ENCODE measurements at places on chromosomes 6 and 20. TPM values are rescaled to one million over a fixed set of nuclear protein-coding genes. Genes with fewer than 3 reads are reported as not detected.

- peaks cover 8% of the 10 kb centered on the region for H3K27me3 ChIP-seq
- H3K4me3 ChIP-seq: no peak overlapping the region
- no peaks in the 10 kb centered on the region for H3K4me1 ChIP-seq
- H3K36me3 ChIP-seq: no peaks in the 10 kb centered on the region
Measured at GRCh38 chr6:71088166-71088565, 131.3 kb upstream of the B3GAT2 start.

- H3K27me3 ChIP-seq: peaks cover 3% of the 10 kb centered on the region
- H3K4me1 ChIP-seq: peaks cover 25% of the 10 kb centered on the region
- no peak overlapping the region for H3K27ac ChIP-seq
- H3K4me3 ChIP-seq: no peak overlapping the region
- peaks cover 23% of the 10 kb centered on the region for H3K36me3 ChIP-seq
- no peak for DNase-seq
Measured at GRCh38 chr6:130593200-130593599, 227.4 kb downstream of the TMEM200A start.

GRCh38 chr20:36214684-36215256 is 21.5 kb upstream of the AAR2 start:
- no peaks in the 10 kb centered on the region for H3K27me3 ChIP-seq
- H3K36me3 ChIP-seq: no peaks in the 10 kb centered on the region
- no peaks in the 10 kb centered on the region for H3K4me1 ChIP-seq
- no peak overlapping the region for H3K27ac ChIP-seq
- DNase-seq: peak; percentile 9

DNA sequence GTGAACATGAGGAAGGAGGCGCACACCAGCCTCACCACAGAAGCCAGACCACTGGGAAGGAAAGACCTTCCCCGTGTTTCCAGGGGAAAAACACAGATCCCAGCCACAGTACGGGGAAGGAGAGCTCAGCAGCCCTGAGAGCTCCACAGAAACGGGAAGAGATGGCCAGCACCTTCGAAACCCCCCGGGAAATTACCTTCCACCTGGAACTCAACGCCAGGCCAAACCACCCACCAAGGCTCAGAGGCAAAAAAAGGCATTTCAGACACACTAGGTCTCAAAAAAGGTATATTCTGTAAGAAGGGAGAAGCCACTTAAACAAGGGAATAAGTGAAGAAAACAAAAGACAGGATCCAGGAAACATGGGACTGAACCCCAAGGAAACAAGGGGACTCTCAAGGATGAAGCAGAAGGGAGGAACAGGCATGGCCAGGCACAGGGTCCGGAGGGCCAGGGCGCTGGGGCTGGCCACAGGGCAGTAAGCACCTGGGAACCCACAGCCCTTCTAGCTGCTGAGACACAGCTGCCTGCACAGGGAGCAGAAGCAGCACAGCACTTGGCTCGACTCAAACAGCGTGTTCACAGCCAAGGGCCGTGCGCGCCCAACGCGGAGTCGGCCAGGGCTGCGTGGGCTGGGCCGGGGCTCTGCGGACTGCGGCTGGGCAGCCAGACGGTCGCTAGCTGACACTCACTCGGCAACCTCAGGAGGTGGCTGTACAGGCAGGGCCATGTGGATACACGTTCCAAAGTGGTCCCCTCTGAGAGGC is 44.6 kb downstream of the TAF4 start:
- no peak for DNase-seq
- no peak overlapping the region for H3K27ac ChIP-seq
- peaks cover 2% of the 10 kb centered on the region for H3K27me3 ChIP-seq
- H3K4me1 ChIP-seq: peaks cover 12% of the 10 kb centered on the region
- H3K4me3 ChIP-seq: no peak overlapping the region

DNA sequence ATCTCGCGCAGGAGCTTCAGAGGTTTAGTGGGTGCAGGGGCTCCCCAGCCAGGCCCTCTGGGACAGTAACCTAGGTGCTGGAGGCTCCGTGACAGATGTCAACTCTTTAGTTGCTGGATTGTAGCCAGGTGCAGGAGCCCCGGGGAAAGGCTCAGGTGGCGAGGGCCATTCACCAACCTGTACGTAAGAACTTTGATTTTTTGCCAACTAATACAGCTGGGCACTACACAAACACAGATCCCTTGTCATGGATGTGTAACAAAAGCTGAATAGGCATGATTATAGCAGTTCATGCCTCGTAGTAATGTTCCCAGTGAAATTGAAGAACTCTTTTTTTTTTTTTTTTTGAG is 82.6 kb downstream of the CDC5L start:
- peaks cover 1% of the 10 kb centered on the region for H3K27me3 ChIP-seq
- H3K27ac ChIP-seq: no peak overlapping the region
- H3K4me3 ChIP-seq: no peak overlapping the region
- no peak for DNase-seq

DNA sequence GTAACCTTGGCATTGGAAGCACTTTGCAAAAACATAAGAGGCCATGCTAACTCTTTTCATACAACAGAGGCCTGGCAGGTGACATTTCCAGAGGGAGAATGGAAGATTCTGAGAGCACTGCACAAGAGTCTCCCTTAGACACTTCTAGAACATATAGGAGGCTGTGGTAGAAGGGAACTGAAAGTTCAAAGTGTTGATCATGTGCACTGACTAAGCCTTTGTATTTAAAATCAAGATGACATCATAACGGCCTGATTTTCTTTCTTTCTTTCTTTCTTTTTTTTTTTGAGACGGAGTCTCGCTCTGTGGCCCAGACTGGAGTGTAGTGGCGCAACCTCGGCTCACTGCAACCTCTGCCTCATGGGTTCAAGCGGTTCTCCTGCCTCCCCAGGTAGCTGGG is 26.8 kb upstream of the DNAAF9 start:
- H3K27me3 ChIP-seq: peaks cover 12% of the 10 kb centered on the region
- peaks cover 7% of the 10 kb centered on the region for H3K4me1 ChIP-seq
- no peak for DNase-seq
- H3K4me3 ChIP-seq: no peak overlapping the region
- H3K27ac ChIP-seq: no peak overlapping the region

DNA sequence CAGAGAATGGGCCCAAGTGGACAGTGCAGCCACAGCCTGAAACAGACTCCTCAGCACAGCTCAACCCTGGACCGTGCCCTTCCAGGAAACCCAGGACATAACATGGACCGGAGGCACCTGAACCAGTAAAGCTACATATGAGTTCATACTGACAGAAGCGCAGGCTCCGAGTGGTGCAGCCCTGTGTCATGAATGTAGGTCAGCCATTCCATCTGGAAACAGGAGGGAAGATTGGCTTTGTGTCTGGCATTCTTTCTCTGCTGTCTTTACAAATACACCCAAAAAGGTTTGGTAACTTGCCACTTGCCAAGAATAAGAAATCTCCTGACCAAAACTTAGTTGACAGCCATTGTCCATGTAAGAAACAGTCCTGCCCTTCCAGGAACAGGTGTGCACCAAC is 366.6 kb downstream of the RNGTT start:
- H3K27ac ChIP-seq: no peak overlapping the region
- H3K27me3 ChIP-seq: peaks cover 10% of the 10 kb centered on the region
- H3K36me3 ChIP-seq: no peaks in the 10 kb centered on the region
- H3K4me1 ChIP-seq: no peaks in the 10 kb centered on the region
- DNase-seq: no peak

GRCh38 chr6:31920811-31921210 is 6.7 kb upstream of the C2 start:
- DNase-seq: no peak
- H3K4me3 ChIP-seq: no peak overlapping the region
- H3K36me3 ChIP-seq: no peaks in the 10 kb centered on the region
- H3K27me3 ChIP-seq: peaks cover 4% of the 10 kb centered on the region
- no peak overlapping the region for H3K27ac ChIP-seq
- no peaks in the 10 kb centered on the region for H3K4me1 ChIP-seq

GRCh38 chr6:154458565-154459470 is 51.7 kb downstream of the CNKSR3 start:
- H3K27ac ChIP-seq: peak overlapping the region; percentile 20
- peaks cover 44% of the 10 kb centered on the region for H3K4me1 ChIP-seq
- DNase-seq: peak; percentile 23
- peak overlapping the region; percentile 48 for H3K4me3 ChIP-seq
- H3K27me3 ChIP-seq: no peaks in the 10 kb centered on the region

- no peaks in the 10 kb centered on the region for H3K27me3 ChIP-seq
- H3K27ac ChIP-seq: peak overlapping the region; percentile 7
- DNase-seq: no peak
- no peak overlapping the region for H3K4me3 ChIP-seq
- H3K36me3 ChIP-seq: peaks cover 22% of the 10 kb centered on the region
- peaks cover 11% of the 10 kb centered on the region for H3K4me1 ChIP-seq
Measured at GRCh38 chr6:160110586-160111123, 11.0 kb upstream of the SLC22A1 start.

GRCh38 chr6:15484140-15484539 is 178.7 kb downstream of the DTNBP1 start:
- DNase-seq: no peak
- peaks cover 38% of the 10 kb centered on the region for H3K4me1 ChIP-seq
- no peak overlapping the region for H3K4me3 ChIP-seq
- H3K36me3 ChIP-seq: peaks cover 5% of the 10 kb centered on the region
- H3K27ac ChIP-seq: no peak overlapping the region
- H3K27me3 ChIP-seq: no peaks in the 10 kb centered on the region

DNA sequence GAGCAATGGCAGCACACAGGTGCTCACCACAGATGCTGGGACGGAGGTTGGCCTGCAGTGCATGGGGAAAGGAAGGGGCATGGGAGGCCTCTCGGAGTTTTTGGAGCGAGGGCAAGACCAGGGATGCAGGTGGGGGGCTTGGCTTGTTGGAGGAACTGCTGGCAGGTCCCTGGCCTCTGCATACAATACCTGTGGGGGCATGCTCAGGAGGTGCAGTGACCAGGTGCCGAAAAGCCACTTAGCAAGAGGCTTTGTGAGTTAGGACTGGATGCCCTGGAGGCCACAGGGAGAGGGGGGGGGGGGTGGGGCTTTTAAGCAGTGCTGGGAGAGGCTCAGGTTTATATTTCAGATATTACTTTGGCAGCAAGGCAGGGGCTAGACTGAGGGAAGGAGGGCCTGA is 142.7 kb downstream of the F13A1 start:
- no peaks in the 10 kb centered on the region for H3K36me3 ChIP-seq
- no peaks in the 10 kb centered on the region for H3K27me3 ChIP-seq
- no peak overlapping the region for H3K27ac ChIP-seq
- H3K4me1 ChIP-seq: no peaks in the 10 kb centered on the region
- DNase-seq: no peak
- no peak overlapping the region for H3K4me3 ChIP-seq

GRCh38 chr6:133740816-133741215 is 148.1 kb upstream of the TCF21 start:
- no peak overlapping the region for H3K4me3 ChIP-seq
- no peaks in the 10 kb centered on the region for H3K27me3 ChIP-seq
- no peak overlapping the region for H3K27ac ChIP-seq
- H3K4me1 ChIP-seq: peaks cover 16% of the 10 kb centered on the region
- DNase-seq: no peak
- no peaks in the 10 kb centered on the region for H3K36me3 ChIP-seq

- DNase-seq: no peak
- no peaks in the 10 kb centered on the region for H3K27me3 ChIP-seq
- H3K27ac ChIP-seq: no peak overlapping the region
- no peak overlapping the region for H3K4me3 ChIP-seq
Measured at GRCh38 chr6:6434151-6434550, 113.7 kb upstream of the F13A1 start.

DNA sequence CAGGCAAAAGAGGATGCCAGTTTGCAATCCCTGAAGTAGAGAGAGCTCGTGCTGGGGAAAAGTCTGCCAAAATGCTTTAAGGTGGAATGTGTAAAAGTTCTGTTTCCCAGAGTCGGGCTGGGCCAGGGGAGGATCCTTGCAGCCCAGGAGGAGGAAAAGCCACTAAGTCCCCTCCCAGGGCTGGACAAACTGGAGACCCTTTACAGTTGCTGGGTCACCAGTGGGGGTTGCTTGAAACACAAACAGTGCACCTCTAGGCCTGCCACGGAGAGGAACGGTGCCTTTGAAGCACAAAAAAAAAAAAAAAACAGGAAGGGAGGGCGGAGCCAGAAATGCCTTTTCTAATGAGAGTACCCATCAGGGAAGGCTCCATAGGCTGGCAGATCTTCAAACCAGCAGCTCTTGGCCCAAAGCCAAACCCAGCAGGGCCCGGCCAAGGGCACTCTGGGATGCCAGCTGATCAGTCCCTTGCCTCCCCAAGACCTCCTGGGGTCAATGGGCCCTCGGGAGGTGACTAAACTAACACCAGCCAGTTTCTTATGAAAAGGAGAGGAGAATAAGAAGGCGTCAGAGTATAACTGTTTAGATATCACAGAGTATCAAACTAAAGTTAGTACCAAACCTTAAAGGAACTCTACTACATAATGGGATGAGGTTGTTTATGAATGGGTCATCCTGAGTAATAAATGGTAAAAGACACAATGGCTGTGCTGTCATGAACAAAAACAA is 23.7 kb downstream of the HLA-A start:
- DNase-seq: peak; percentile 27
- peak overlapping the region; percentile 81 for H3K4me3 ChIP-seq
- peaks cover 3% of the 10 kb centered on the region for H3K27me3 ChIP-seq
- H3K4me1 ChIP-seq: peaks cover 42% of the 10 kb centered on the region
- H3K36me3 ChIP-seq: no peaks in the 10 kb centered on the region

The VSX1 gene
- total RNA-seq: not detected

The CRIP3 gene
- not detected for total RNA-seq

The DDRGK1 gene
- total RNA-seq: 31.3 TPM

The OPN5 gene
- not detected for total RNA-seq

The HTR1E gene
- not detected for total RNA-seq

The SDCBP2 gene
- 0.85 TPM for total RNA-seq

The HLA-DRB5 gene
- not detected for total RNA-seq

Data from HFFc6 (cell line).